ENCODE measurements at places on chromosomes 1 and 21.

- no peak for DNase-seq
Measured at GRCh38 chr1:228515200-228515834, 28.1 kb downstream of the RNF187 start.

DNA sequence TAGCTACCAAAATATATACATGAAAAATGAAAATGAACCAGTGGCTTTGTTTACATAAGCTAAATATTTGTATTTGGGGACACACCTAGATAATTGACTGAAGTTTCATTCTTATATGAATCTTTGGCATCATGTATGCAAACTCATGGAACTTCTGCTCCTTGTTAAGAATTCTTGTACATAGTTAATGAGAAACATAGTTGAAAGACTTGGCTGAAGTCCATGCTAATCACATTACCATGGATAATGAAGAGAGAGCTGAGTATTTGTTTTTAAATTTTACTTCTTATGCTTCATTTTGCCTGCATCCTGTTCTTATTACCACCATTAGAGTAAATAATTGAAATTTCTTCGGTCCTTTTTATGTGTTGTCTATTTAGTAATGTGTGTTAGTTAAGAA lies 108.8 kb downstream of the LRRC53 start:
- DNase-seq = no peak

- DNase-seq = no peak
Measured at GRCh38 chr1:116879478-116880133, 30.1 kb upstream of the PTGFRN start.

- DNase-seq = no peak
Measured at GRCh38 chr1:220754212-220754917, 6.2 kb downstream of the MTARC2 start.

DNA sequence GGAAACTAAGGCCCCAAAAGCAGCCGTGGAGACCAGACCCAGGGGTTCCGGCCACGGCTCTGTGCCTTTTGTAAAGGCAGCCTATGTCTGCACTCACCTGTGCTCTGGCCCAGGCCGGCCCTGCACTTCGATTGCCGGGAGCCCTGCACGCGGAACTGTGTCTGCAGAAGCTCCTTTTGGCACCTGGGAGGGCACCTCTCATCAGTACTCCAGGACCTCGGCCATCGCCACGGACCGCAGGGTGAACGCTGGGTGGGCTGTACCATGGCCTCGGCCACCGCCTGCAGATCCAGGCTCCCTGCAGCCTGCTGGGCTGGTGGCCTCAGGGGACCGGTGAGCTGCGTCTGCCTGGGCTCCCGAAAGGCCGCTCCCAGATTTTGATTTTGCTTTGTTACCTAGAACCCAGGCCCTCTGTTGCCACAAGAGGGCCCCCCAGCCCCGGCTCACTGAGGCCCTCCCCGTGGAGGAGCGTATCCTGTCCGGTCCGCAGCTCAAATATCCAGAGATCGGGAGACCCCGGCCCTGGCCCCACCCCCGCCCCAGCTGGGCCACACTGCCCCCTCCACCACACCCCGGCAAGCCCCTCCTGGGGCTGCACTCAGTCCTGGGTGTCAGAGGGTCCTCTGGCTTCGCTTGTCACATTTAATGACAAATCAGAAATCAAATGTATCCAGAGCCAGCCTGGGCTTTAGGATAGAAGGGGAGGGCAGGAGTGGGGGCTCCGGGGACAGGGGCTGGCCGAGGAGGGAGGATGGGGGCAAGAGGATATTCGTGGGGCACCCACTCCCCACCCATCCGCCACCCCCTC lies 60.2 kb upstream of the PDE9A start:
- peak; percentile 18 for DNase-seq

GRCh38 chr1:103783944-103784377 lies 34.3 kb downstream of the AMY1C start:
- DNase-seq = no peak

DNA sequence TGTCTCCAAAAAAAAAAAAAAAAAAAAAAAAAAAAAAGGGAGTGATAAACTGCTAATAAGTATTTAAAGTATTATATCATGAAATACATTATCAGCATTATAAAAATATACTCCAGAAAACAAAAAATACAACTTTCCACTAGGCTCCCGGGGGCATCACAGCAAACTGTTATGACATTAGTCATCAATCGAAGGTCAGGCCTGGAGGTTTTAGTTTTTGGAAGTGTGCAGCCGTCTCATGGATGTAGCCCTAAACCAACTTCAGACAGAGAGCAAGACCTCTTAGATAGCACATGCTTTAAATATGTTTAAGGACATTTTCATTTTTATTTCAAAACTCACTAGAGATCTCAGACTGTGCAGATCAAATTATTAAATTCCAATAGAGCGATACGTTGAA lies 106.3 kb downstream of the RERE start:
- DNase-seq = no peak

Measured in NCI-H2029 treated with DMSO at 0.1 percent for 48 hours (cell line).